ENCODE measurements at places on chromosomes 2 and 18. TPM values are rescaled to one million over a fixed set of nuclear protein-coding genes. Genes with fewer than 3 reads are reported as not detected.

The DLX1 gene
- polyA plus RNA-seq: 0.06 TPM

The TMBIM1 gene
- 507 TPM for polyA plus RNA-seq

The TCF7L1 gene
- polyA plus RNA-seq: 16.5 TPM

The TUBB8B gene
- polyA plus RNA-seq: 0.26 TPM

The RUFY4 gene
- not detected for polyA plus RNA-seq

The CROCC2 gene
- polyA plus RNA-seq: 0.02 TPM

The SGPP2 gene
- polyA plus RNA-seq: 3.5 TPM

The RNF103 gene
- polyA plus RNA-seq: 17.2 TPM

The ITGA4 gene
- 1.9 TPM for polyA plus RNA-seq

The IL36A gene
- polyA plus RNA-seq: not detected

The C2orf76 gene
- 10.8 TPM for polyA plus RNA-seq

The UNC50 gene
- 36.8 TPM for polyA plus RNA-seq

The TTN gene
- polyA plus RNA-seq: 0.18 TPM

The FAM237A gene
- polyA plus RNA-seq: not detected

The GPD2 gene
- polyA plus RNA-seq: 10.5 TPM

The ILKAP gene
- polyA plus RNA-seq: 25.7 TPM

The C2orf80 gene
- not detected for polyA plus RNA-seq

The DCDC2C gene
- not detected for polyA plus RNA-seq

The TEKT4 gene
- not detected for polyA plus RNA-seq

The TLX2 gene
- polyA plus RNA-seq: 0.03 TPM

The PLEKHA3 gene
- 7.0 TPM for polyA plus RNA-seq

The TMEM169 gene
- polyA plus RNA-seq: 0.28 TPM

The COL4A4 gene
- polyA plus RNA-seq: 1.6 TPM

The SCYGR4 gene
- not detected for polyA plus RNA-seq

The KLHL29 gene
- 10.2 TPM for polyA plus RNA-seq

The FOXD4L1 gene
- 0.11 TPM for polyA plus RNA-seq

The FSHR gene
- not detected for polyA plus RNA-seq

The WBP1 gene
- polyA plus RNA-seq: 69.0 TPM

The LTBP1 gene
- 7.0 TPM for polyA plus RNA-seq

The SNTG2 gene
- polyA plus RNA-seq: 2.8 TPM

The RIT2 gene
- not detected for polyA plus RNA-seq

The ANKRD12 gene
- 5.4 TPM for polyA plus RNA-seq

The MALL gene
- 1.8 TPM for polyA plus RNA-seq

The FOXI3 gene
- polyA plus RNA-seq: not detected

The EVA1A gene
- polyA plus RNA-seq: 2.4 TPM

The ARL4C gene
- polyA plus RNA-seq: 5.2 TPM

The ACP1 gene
- polyA plus RNA-seq: 58.2 TPM

The GALR1 gene
- 0.01 TPM for polyA plus RNA-seq

The REG3G gene
- polyA plus RNA-seq: 1.0 TPM

The CCT4 gene
- polyA plus RNA-seq: 78.4 TPM

The PROKR1 gene
- 0.02 TPM for polyA plus RNA-seq

The CBLN2 gene
- not detected for polyA plus RNA-seq

The HS6ST1 gene
- 18.9 TPM for polyA plus RNA-seq

The KRTCAP3 gene
- polyA plus RNA-seq: 6.1 TPM

The NMS gene
- not detected for polyA plus RNA-seq

The KCNG2 gene
- polyA plus RNA-seq: 0.42 TPM

The DSG1 gene
- 0.01 TPM for polyA plus RNA-seq

The PGAP1 gene
- polyA plus RNA-seq: 1.0 TPM

The LRRC30 gene
- not detected for polyA plus RNA-seq

The TP53I3 gene
- 50.4 TPM for polyA plus RNA-seq

The SLC30A3 gene
- 0.08 TPM for polyA plus RNA-seq

The BCL2 gene
- polyA plus RNA-seq: 10.1 TPM

The WDR35 gene
- 2.9 TPM for polyA plus RNA-seq

The SIX2 gene
- polyA plus RNA-seq: 4.6 TPM

Measured in adipose tissue (tissue), 3 donors.